ENCODE measurements at places on chromosomes 6 and 20. TPM values are rescaled to one million over a fixed set of nuclear protein-coding genes. Genes with fewer than 3 reads are reported as not detected.

MYB gene
- 1.3 TPM for polyA plus RNA-seq

NELFCD gene
- polyA plus RNA-seq, result 56.0 TPM

ISM1 gene
- polyA plus RNA-seq, result 1.7 TPM

- DNase-seq, result no peak
Measured at GRCh38 chr6:11258260-11259237, 26.1 kb upstream of the NEDD9 start.

DNA sequence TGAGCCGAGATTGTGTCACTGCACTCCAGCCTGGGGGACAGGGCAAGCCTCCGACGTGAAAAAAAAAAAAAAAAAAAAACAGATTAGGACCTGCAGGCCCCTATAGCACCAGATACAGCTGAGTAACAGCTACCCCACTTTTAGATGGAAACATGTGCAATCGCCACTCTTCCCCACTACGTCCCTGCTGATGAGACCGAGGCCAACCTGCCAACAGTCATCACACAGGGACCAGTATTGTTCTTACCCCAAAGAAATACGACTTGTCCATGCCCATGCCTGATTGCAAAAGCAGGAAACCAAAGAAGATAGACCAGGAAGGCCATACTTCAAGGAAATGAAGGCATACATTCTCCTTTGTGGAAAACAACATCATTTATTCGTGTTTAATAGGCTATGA, 45.8 kb downstream of the ZMYND8 start:
- DNase-seq, result no peak

GRCh38 chr20:14878676-14879019, 541.2 kb upstream of the FLRT3 start:
- no peak for DNase-seq

DNA sequence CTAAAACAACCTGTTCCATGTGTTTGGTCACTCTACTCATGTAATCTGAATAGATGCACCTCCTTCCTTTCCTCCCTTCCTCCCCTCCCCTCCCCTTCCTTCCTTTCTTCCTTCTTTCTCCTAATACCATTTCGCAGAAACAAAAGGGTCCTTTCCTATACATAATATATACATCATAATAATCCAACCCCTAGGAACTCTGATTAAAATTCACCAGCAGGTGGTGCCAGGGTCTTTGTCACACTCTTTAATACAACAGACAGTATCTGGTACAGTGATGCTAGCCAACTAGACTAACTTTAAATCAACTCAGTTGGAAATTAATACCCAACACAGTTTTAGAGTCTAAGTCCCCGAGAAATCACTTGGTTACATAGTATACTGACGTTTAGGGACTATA, 181.2 kb upstream of the SHLD1 start:
- peak; percentile 46 for DNase-seq

DNA sequence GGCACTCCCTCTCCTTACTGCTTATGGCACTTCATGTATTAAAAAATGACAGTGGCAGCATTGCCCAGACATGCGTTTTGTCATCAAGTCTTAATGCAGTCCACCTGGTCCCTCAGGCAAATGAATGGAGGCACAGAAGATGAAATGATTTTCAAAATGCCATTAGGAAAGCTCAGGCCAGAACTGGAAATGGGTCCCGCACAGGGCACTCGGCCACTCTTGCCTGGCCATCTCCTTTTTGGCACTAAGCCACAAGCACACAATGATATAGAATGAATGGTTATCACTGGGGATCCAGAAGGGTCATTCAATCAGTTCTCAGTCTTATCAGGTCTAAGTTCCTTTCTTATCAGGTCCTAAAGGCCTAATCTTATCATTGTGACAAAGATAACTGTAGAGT, 15.6 kb downstream of the MAS1 start:
- DNase-seq, result no peak

- DNase-seq, result no peak
Measured at GRCh38 chr20:51531141-51531710, 11.3 kb downstream of the NFATC2 start.

- DNase-seq, result no peak
Measured at GRCh38 chr20:31845300-31845863, at the start of gene FOXS1. TSS of gene FOXS1 (minus strand) at chr20:31845604. CDS start at chr20:31845542, 62 bp downstream.

- DNase-seq, result no peak
Measured at GRCh38 chr6:138289739-138290138, 71.4 kb upstream of the PBOV1 start.

DNA sequence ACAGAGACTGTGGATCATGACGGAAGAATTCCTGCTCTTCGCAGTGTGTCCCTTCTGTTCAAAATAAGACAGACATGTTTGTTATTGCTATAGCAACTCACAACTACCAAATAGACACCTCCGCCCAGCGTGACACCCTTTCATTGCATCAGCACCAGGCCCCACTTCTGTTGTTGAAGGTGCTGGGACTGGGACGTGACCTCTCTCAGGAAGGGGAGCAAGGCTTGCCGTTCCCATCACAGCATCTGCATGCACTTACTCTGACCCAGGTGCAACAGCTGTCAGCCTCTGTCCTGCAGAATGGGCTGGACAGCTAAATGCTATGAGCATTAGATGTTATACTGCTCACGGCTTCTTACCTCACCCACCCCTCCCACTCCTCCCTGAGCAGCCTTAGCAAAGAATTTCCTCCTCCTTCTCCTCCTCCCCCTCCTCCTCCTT, 94.1 kb downstream of the DACT2 start:
- DNase-seq, result peak; percentile 76

DNA sequence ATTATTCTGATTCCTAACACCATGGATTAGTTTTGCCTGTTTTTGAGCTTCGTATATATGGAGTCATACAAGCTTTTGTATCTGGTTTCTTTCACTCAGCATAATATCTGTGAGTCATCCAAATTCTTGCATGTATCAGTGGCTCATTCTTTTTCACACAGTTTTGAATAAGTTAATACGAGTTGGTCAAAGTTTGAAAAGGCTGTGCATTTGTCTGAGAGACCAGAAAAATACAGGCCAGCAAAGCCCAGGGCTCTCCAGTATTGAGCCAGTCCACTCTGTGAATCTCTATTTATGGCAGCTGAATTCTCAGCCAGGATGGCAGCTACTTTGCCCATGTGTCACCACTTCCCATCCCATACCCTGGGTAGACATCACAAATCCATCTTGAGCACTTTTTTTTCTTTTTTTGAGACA, 7.2 kb upstream of the CHMP4B start:
- no peak for DNase-seq

GRCh38 chr6:63677282-63677681, 41.7 kb downstream of the PHF3 start:
- DNase-seq, result no peak

DNA sequence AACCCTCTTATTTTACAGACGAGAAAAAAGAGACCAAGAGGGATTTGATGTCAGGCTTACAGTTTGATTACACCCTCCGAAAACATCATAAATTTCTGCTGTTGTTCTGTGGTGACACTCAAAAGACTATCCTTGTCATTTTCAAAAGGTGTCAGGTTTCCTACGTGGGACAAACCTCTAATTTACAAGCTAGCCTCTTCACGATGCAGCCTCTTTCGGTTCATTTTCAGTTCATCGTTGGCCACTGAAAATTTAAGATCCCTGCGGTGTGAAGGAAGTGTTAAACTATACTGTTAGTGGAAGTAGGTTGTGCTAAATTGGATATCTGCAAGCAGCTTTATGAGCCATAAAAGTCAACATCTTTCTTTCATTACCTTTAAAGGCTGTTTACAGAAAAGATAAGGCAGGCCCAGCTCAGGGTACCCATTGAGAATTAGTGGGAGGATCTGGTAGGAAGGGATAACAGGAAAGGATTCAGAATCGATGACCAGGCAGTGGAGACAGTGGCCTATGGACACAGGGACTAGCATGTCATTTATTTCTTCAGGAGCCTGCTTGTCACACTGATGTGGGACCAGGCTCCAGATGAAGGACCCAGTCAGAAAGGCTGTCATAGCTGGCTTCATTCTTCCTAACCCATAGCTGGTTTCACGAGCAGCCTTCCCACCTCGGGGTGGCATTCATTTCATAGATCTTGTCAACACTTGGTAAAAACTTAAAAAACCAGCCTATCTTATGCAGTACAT, 329.1 kb upstream of the SOX4 start:
- DNase-seq, result no peak

- no peak for DNase-seq
Measured at GRCh38 chr20:38726804-38727606, 2.7 kb downstream of the SLC32A1 start.

- no peak for DNase-seq
Measured at GRCh38 chr6:38593409-38593808, 46.3 kb downstream of the BTBD9 start.

DNA sequence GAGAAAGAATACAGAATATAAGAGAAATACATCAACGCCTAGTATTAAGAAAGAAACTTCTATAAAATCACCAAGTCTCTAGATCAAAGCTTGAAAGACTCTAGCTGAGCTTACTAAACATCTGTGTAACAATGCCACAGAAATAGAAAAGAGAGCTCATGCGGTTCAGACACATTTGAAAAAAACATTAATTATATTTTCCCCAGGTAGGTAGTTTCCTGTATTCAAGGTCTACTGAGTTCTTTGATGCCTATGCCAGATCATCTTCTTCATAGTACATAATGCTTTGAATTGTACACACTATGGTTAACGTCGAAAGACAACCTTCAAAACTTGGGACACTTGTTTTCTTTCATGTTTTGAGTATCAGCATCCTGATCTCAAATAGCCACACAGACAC, 11.3 kb downstream of the MOXD1 start:
- DNase-seq, result no peak

- peak; percentile 89 for DNase-seq
Measured at GRCh38 chr6:148888856-148889255, 142.0 kb downstream of the UST start.
